ENCODE measurements at places on chromosomes 3 and 15.

DNA sequence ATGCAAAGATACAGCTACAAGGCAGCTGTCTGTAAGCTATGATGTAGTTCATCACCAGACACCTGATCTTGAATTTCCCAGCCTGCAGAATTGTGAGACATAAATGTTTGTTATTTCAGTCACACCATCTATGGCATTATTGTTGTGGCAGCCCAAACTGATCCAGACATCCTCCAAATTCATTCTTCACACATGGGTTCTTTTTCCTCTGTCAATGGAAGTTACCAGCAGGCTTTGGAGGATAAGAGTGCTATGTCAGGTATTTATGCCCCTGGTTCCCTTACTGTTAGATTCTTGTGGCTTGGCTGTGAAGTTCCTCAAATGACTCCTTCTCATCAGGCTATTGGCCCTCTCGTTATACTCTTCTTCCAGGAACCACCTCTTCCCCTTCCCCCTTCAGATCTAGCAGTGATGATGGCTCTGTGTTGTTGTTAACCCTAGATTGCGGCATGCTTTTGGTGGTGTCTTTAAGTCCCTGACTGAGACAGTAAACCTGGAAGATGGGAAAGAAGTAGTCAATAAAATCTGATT is 91.0 kb upstream of the CHMP2B start:
- DNase-seq, result no peak

DNA sequence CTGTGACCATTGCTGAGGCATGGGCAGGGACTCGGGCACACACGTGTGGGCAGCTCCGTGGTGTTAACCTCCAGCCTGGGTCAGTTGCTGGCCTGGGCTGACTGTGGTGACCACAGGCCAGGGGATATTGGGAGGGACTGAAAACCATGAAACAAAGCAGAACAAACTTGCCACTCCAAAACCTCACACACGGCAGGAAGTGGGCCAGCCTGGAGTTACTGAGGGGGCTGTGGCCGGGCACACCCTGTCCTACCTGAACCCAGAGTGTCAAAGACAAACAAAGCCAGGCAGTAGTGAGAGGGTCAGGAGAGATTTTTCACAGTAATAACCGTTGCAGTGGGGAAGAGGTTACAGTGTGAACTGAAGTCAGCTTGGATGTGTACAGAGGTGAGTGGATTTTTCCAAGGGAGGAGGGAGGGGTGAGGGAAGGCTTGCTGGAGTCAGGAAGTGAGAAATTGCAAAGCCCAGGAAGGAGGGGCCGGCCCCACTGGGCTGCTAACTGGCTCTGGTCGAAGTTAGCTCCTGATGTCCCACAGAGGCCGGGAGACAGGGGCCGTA is 40.0 kb upstream of the ATP10A start:
- DNase-seq, result no peak

DNA sequence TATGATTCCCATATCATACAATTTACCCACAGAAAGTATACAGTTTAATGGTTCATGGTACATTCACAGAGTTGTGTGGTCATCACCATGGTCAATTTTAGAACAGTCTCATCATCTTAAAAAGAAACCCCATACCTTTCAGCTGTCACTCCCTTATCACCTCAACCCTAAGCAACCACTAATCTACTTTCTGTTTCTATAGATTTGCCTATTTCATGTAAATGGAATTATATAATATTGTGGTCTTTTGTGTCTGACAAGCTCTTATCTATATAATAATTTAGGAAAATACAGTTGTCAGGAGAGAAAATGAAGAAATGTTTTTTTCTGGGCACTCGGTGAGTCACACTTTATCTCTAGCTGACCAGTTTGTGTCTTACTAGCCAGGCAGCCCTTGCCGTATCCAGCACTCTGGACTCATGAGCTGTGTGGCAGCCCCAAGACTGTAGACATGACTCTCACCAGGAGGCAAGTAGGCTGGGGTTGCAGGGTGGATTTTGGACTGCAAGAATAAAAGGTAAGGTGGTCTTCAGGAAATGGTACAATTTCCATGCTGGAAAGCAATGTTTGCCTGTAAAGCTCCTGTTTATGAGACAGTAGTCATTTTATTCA is 234.6 kb downstream of the THRB start:
- no peak for DNase-seq

- no peak for DNase-seq
Observed at GRCh38 chr3:129605922-129606635, 397 bp downstream of the PLXND1 start.

DNA sequence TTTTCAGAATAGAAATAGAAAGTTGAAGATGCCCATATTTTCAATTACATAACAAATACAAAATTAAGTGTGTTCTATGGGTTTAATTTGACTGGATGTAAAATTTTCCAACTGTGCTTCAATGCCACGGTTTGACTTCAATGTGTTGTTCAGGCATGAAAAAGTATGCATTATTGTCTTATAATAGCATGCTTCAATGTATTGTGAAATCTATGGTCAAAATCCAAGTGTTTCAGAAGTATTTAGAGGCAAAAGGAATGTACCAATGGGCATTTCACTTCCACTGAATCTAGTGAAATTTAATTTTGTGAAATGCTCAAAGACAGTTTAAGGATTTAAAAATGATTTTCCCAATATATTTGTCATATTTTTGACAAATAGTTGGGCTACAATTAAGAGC is 16.0 kb downstream of the NEK10 start:
- DNase-seq, result no peak

DNA sequence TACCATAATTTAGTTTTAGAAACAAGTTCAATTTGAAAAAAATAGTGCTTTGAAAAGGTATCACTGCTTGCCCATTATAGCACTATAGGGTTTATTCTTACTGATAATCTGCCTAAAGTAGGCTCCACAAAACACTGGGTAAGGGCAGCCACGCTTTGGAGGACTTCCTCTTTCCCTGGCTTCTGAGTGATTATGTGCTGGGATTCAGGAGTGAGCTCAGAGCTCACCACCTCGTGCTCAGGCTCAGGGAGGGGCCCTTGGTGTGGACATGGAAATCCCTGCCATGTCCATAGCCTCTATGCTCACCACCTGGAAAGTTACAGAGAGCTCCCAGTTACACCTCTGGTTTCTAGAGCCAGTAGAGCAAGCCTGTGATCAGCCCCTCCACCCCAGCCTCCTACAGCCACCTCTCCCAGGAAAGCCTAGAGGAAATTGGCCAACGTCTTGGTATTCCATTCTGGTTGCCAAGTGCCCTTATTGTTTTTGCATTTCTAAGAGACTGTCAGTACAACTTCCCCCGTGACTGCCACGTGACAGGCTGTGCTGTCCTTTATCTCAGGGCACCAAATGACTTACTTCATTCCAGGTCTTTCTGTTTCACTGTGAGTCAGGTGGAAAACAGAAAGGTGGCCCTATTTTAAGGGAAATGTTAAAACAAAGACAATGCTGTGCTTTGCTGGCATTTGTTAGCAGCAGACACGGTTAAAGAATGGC is 316.0 kb downstream of the RORA start:
- DNase-seq, result no peak

GRCh38 chr15:92733090-92733933 is 77.7 kb upstream of the FAM174B start:
- DNase-seq, result no peak

DNA sequence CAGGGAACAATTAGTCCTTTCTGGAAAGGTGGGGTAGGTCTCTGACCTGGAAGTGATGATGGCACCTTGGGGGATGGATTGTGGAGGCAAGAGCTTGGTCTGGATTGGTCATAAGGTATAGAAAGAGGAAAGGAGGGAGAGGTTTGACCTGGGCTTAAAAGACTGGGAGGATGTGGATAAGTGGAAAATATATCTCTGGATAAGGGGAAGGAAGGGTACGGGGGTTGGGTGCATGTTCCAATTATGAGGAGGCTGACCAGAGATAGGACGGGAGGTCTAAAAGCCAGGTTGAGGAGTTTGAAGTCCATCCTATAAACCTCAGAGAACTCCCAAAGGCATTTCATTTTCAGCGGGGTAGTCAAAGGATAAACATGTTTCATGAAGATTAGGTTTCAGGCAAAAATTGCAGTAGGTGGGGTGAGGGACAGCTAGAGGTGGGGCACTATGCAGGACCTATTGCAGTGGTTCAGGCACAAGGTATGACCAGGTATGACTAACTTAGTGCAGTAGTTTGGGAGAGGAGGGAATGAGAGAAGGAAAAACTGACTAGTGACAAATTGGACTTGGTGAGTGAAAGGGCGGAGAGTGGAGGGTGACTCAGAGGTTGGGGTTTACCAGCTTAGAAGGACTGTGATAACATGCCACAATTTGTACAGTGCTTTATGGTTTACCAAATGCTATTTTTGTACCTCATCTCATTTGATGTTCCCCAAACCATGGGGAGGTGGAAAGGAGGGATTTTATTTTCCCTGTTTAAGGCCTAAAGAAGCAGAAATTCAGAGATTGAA is 10.7 kb downstream of the PDE8A start:
- no peak for DNase-seq

DNA sequence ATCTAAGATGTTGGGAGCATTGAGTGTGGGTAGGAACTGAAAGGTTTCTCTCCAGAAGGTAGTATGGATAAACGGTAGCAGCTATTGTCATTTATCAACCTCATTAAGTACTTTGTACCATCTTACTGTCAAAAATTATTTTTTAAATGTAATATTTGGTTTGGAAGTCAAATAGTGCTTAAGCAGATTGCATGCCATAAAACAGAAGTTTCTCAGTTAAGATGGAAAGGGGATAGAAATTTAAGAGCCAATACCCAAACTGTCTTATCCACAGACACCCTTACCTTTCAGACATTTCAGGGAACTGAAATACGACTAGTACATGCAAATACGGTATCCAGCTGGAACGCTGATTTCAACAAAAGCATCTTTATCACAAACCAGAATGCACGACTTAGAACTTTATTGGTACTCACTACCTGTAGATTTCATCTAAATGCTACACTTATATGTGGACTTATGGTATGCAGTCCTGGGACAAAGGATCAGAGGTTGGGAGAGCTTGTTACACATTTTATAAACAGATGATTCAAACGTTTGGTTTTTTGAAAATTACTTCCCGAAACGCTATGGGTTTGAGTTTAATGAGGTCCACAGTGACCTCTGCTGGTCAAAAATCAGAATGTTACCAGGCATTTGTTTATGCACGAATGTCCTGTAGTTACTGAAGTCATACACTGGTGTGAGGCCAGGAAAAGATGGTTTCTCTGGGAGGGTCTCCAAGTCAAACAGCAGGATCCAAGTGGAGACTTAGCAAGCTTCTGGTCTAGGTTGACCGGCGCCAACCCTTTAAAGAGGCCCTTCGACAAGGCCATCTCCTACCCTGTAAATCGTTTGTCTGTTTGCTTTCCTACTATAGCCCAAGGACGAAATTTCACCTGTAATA is 45.7 kb upstream of the DUT start:
- peak; percentile 4 for DNase-seq

DNA sequence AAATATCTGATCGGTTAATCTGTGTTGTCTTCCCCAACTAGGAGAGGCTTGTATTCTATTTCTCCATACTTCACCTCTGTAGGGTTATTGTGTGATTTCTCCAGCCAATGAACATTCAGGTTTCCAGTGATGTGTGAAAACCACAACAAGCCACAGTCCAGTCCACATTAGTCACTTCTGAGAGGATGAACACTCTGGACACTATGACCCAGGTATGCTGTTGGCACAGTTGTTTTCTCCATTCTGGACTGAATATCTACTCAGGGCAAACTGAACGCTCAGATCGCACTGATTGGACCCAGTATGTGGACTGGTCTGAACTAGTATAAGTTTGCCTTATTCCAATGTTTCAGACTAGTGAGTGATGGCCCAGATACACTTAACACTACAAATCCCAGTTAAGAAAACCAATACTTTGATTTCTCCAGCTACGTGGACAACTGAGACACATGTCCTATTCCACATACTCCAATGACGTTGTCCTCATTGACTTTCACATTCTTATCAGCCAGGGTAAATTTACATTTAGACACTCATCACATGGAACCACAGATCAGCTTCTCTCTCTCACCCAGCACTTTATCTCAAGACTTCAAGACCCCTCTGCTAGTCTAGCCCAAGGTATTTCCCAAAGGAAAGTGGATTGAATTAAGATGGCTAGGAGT is 587.4 kb upstream of the SGO1 start:
- DNase-seq, result no peak

DNA sequence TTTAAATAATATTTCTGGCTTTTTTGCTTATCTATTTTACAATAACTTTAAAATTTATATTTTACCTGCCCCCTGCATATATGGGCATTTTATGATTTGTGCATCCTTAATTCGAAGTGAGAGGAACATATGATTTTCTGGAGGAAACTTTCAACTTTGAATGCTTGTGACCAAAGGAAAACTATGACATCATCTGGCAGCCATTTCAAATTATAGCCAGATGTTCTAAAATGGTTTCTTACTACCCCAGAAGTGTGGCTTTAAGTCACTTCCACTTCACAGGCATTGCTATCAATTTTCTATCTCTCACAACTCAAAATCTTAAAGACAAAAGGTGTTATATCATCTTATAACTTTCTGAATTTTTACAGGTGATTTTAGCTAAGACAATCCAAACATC is 508.8 kb downstream of the RBMS3 start:
- DNase-seq, result no peak

DNA sequence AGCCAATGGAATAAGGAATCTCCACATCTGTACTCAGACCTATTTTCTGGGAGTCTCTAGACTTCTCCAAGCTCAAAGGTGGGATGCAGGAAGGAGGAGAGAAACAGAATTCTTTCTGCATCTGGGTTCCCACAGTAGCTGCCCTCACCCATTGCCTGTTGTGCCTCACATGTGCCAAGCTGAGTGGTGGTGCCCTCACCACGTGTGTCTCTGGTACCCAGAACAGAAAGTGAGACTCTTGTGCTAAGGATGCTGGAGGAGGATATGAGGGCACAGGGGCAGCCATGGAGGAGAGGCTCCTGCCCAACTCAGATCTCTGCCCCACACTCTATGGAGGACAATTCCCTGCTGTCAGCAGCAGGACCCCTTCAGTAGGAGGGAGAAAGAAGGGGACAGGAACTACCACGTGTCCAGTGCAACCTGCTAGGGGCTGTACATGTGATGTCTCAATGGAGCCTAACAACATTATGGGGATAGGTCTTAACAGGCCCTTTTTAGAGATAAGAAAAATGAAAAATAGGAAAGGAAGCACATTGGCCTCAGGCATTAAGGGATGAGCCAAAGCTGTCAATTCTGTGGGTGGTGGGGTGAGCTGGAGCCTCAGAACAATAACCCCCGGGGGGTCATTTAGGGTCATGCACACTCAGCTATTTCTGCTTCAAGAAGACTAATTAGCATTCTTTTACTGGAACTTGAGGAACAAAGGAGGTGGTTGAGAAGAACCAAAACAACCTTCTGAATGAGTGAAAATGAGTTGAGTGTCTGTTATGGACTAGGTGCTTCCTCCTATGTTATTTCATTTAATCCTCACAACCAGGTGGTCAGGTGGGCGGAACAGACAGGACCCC is 16.3 kb upstream of the NOX5 start:
- DNase-seq, result no peak

DNA sequence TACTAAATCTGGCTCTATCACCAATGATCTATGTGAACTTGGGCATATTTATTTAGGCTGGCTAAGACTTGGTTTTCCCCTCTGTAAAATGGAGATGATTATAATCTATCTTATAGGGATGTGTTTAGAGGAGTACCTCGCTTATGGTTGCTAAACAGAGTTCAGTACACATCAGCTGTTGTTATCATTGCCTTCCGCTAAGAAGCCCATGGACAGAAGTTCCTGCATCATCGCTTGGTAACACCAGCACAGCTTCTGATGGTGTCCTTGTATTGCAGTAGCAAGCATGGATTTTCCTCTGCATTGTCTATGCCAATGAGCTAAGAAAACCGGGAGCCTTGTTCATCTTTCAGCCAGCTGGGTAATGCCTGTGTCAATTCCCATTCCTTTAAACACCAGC is 73.1 kb upstream of the LRTM1 start:
- DNase-seq, result no peak

GRCh38 chr3:46097691-46098241 is 70.5 kb upstream of the XCR1 start:
- DNase-seq, result no peak

Data from NCI-H187 (cell line).